ENCODE measurements at places on chromosomes 13 and 19.

- DNase-seq, result no peak
Observed at GRCh38 chr13:99959127-99959539, 12.4 kb downstream of the ZIC5 start.

- no peak for DNase-seq
Observed at GRCh38 chr13:114259374-114259773, 22.0 kb upstream of the UPF3A start.

GRCh38 chr19:38323291-38323690 is 3.6 kb downstream of the KCNK6 start:
- no peak for DNase-seq

DNA sequence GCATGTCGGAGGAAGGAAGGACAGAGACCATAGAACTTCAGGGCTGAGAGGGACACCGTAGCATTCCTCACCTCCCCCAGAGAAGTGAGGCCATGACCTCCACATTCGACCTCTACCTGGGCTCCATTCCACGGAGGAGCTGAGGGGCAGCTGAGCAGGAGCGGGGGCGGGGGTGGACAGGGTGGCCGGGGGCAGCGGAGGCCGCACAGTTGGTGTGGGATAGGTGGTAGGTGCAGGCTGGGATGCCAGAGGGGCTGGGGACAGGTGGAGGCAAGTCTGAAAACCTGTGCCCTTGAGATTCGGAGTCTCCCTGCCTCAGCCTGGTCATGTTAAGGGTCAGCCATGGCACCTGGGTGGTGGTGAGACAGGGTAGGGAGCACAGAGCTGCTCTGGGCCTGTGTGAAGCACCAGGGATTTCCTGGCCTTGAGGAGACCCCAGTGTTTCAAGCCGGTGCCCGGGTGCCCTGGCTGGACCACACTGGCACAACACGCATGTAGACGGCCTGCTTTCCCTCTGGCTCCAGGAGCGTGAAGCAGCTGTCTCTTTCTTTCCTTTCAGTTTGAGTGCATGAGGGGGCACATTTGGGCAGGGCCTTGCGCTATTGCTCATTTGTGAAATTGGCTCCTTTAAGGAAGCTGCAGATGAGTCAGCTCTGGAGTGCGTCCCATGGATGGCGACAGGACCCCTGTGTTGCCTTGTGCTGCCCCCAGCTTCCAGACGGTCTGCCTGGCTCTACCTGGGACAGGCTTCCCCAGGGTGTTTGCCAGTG is 51.8 kb downstream of the TSSK6 start:
- peak; percentile 84 for DNase-seq

DNA sequence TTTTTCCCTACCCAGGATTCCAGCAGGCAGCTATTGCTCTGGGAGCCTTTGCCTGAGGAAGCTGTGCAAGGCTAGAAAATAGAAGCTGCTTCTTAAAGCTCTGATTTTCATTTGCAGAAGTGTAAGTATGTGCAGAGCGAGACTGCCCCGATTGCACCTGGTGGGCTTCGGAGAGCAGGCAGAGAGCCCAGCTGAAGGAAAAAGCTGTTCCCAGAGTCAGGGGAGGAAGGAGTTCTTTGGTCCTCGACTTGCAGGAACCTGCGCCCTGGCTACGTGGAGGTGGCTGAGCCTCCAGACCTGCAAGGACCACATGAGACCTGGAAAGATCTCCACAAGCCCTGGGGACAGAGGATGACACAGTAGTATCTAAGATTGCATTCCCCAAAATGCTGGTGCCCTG is 235.0 kb upstream of the ARGLU1 start:
- no peak for DNase-seq

- DNase-seq, result peak; percentile 55
Observed at GRCh38 chr13:107842562-107843180, 372.7 kb downstream of the LIG4 start.

GRCh38 chr13:20326276-20326675 is 94.2 kb upstream of the GJB6 start:
- no peak for DNase-seq

GRCh38 chr13:85601526-85601925 is 197.7 kb downstream of the SLITRK6 start:
- DNase-seq, result peak; percentile 52

GRCh38 chr13:94917824-94918223 is 205.5 kb upstream of the SOX21 start:
- DNase-seq, result peak; percentile 6

GRCh38 chr13:91785431-91786119 is 387.2 kb downstream of the GPC5 start:
- DNase-seq, result no peak

GRCh38 chr13:51619614-51620013 is 35.4 kb downstream of the WDFY2 start:
- peak; percentile 68 for DNase-seq

DNA sequence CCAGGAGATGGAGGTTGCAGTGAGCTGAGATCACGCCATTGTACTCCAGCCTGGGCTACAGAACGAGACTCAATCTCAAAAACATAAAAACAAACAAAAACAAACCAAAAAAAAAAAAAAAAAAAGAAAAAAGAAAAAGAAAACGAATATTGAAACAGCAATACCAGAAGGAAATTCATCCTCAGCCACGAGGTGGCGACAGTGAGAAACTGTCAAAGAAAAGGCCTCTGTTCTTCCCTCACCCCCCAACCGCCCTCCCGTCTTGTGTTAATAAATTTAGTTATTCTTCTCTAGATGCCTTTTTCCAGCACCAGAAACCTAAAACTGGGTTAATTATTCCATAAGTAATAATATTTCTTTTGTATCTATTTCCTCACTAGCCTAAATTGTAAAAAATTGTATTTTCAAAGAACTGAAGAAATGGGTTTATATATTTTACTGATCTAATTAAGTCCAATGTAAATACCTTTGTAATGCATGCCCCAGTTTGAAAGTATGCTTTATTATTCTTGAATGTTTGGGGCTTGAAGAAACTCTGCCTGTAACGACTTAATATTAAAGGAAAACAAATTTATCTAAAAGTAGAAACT is 38.6 kb downstream of the LIG4 start:
- DNase-seq, result peak; percentile 12

- DNase-seq, result no peak
Observed at GRCh38 chr19:4439243-4439642, 18.4 kb downstream of the UBXN6 start.

- DNase-seq, result peak; percentile 32
Observed at GRCh38 chr13:81184556-81185265, 843.8 kb upstream of the SPRY2 start.

DNA sequence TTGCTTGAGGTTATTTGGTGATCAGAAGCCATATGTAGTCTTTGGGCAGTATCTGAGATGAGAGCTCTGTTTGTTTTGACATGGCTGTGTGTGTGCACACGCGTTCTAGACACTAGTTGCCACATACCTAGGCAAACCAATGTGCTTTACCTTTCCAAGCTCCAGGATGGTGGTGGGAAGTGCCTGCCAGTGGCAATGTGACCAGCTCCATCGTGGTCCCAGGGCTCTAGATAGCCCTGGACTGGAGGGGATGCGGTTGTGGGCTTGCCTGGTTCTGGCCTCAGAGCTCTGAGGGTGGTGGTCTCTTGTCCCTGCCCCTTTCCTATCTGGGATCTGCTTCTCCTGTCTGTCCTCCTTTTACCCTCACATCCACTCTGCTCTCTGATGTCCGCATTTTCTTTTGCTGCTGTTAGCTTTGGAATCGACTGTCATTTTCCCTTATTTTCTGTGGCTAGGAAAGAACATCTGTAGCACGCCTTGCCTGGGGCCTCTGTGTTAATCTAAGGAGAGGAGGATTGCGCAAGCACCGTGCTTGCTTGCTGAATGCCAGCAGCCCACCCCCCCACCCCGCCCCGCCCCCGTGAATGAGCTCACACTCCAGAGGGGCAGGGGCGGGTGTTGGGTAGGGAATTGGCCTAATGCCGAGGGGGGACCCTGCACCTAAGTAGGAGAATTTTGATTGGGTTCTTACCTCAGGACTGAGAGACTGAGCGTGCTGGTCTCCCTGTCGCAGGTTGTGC is 89.5 kb downstream of the ARHGEF7 start:
- peak; percentile 86 for DNase-seq

All from fibroblast of lung (primary cell).